ENCODE measurements at places on chromosomes 3 and 15. TPM values are rescaled to one million over a fixed set of nuclear protein-coding genes. Genes with fewer than 3 reads are reported as not detected.

Gene GLDN
- under 0.01 TPM for total RNA-seq

Gene LTF
- total RNA-seq, result not detected

Gene BNC1
- 0.54 TPM for total RNA-seq

Gene OIP5
- 4.1 TPM for total RNA-seq

Gene EPHB3
- 0.83 TPM for total RNA-seq

Gene SGO1
- total RNA-seq, result 8.1 TPM

Gene ATP2B2
- total RNA-seq, result under 0.01 TPM

Gene INSYN1
- total RNA-seq, result 0.18 TPM

Gene SLC22A13
- under 0.01 TPM for total RNA-seq
